Posterior vena cava (tissue), 2 donors: ENCODE measurements at places on chromosomes 2 and 18. TPM values are rescaled to one million over a fixed set of nuclear protein-coding genes. Genes with fewer than 3 reads are reported as not detected.

DNA sequence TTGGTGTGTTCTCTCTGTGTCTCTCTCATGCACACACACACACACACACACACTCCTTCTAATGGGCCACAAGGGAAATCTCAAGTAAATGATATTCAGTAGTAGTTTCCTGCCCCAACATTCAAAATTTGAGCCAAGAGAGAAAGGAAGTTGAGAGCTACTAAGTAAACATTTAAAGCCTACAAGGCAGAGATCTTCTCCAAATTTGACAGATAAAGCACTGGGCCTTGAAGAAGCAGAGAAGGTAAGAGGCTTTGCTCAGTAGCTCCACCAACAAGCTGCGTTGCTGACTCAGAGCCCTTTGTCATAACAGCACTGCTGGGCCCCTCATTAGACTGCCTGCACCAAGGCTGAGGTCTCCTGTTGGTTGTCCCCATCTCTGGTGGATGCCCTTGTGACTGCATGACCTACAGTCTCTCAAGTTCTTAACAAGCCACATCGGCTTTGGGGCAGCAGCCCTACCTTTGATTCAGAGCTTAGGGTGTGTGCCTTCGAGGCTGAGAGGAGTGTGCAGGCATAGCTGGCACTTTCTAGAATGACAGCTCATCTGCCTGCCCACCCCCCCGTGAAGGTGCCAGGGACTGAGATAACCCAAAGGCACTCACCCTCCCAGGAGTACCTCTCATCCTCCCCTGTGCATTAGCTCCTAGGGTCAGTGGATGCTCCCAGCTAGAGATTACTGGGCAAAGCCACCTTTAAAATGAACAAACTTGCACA lies 32.3 kb upstream of the NEB start:
- DNase-seq = no peak

DNA sequence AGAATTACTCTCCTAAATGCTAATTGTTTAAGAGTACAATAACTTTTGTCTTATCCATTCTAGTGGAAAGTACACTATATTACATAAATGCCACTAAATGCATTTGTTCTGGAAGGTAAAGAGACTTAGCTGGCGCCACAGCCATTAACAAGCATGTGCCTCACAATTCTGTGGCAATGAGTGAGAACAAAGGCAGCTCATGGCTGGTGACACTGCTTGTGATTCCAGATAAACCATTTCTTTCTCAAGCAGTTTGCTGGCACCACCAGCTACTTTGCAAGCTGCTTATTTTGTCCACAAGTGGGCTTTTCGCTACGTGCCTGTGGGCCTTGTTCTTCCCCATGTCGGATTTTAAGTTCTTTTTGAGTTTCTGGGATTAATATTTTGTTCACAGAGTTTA lies 147.6 kb upstream of the SMAD7 start:
- no peak for DNase-seq

Gene ADD2
- total RNA-seq = 3.0 TPM

DNA sequence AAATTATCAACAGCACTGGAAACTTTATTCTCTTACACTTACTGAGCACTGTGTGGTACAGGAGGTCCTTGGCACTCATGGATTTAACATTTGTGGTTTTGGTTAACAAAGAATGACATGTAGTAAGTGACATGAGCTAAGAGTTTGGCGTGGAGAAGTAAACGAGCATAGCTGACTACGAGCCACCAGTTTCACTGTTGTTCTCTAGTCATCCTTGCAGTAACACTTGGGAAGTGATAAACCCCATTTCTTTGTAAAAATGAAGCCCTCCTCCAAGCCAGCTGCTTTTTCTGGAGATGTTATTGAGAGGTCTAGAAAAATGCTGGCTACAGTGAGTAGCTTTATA lies 32.7 kb downstream of the QPCT start:
- DNase-seq = no peak
